Left hindlimb (tissue), 1 donor: ENCODE measurements at places on chromosomes 1 and 21.

DNA sequence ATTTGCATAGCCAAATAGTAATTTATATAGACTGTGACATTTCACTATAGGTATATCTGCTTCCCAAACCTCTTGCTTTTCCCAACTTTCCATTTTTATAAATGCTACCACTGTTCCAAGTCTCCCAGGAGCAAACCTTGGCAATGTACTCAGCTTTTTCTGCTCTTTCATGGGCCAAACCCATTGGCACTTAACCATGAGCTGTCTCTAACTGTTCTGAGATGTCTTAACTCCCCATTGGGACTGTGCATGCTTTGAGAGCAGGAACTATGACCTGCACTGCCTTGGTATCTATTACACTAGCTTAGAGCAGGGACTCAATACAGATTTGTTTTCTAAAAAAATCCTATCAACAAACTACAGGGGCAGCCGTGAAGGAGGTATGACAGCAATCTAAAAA is 22.5 kb upstream of the KHDRBS1 start:
- no peak for DNase-seq

DNA sequence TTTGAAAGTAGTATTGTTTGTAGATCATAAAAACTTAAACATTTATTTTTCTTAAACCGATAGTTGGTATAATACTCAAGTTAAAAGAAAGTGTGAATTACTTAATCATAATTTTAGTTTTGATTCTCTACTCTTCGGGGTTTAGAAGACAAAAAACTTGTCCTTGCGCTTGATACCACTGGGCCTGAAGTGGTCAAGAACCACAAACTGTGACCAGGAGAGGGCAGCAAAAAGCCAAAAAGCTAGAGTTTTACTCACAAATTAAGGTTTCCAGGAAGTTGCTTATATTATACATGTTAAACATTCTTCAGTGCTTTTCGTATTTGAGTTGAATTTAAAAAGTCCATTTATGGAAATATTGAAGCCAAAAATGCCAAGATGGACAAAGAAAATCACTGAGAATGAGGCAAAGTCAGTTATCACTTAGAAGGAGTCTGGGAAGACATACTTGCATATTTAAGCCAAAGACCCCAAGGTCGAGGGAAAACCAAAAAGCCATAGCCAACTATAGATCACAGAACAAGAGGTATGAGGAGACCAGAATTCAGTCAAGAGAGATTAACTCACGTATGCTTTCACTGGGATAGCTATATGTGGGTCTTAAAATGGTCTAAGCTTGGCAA is 34.2 kb downstream of the EFCAB7 start:
- no peak for DNase-seq

GRCh38 chr1:30764939-30765555 is 7.5 kb upstream of the LAPTM5 start:
- DNase-seq: no peak

DNA sequence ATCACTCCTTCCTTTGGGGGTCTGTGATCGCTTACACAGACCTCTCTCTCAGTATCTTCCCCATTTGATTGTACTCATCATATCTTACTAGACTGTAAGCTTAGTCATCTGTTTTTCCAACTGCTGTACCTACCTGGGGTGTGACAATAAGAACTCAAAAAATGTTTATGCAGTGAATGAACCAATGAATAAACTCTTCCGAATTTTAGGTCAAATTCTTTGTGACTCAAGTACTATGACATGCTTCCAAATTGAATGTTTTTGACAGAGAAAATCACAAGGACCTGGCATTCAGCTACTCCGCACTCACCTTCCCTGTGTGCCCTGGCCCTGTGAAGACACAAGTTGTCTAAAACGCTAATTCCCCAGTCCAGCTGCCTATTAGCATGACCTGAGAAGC is 42.1 kb downstream of the TMCO4 start:
- DNase-seq: no peak

GRCh38 chr1:41317361-41317760 is 43.9 kb upstream of the FOXO6 start:
- no peak for DNase-seq

DNA sequence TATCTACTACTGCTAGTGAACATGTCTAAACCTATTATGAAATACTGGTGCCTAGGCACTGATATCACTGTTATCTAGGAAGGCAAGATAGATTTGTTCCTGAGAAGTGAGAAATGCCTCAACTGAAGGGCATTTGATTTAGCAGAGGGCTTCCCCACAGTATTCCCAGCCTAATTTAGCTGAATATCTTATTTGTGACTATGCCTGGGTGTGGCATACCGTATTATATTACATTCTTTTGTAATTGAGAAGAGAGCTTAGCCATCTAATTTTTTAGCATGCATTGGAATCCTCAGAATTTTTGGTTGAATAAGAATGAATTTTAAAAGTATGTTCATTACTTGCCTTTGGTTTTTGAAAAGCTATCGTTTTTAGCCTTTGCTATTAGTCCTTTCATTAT is 99.1 kb downstream of the ZP4 start:
- DNase-seq: no peak

- no peak for DNase-seq
Observed at GRCh38 chr1:51518586-51519047, 449 bp downstream of the EPS15 start.

DNA sequence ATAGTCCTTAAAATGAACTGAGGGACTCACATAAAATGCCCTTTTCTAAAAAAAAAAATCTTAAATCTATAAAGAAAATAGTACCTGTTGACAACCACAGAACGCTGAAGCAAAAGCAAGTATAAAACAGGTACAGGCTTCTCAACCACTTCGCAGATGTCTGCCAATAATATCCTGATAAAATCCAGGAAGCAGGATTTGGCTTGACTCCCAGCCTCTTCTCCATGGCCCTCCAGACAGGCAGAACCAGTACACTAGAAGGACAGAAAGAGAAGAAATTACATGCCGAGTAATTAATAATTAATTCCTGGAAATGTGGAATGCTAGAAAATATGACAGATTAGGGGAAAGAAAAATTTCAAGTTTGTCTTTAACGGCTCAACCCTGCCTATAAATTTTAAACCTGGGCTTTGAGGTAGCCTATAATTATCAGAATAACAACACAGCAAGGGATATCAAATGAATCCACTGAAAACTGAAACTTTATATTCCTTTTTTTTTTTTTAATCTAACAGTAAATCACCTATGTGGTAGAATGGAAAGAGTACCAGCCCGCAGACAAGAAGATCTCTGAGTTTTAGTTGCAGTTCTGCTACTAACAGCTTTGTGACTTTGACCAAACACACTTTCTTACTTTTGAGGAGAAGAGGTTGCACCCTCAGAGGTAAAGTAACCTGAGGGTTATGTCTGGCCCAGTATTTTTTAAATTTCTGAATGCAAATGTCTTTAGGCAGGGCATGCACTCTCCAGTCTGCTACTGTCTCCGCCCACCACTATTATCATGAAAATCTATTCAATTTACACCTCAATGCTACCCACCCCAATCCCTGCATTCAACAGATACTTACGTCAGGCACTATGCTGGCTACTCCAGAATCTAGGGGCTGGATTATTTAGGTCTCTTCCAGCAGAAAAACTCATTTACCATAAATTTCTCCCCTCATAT is 2.7 kb downstream of the KIAA0319L start:
- no peak for DNase-seq

DNA sequence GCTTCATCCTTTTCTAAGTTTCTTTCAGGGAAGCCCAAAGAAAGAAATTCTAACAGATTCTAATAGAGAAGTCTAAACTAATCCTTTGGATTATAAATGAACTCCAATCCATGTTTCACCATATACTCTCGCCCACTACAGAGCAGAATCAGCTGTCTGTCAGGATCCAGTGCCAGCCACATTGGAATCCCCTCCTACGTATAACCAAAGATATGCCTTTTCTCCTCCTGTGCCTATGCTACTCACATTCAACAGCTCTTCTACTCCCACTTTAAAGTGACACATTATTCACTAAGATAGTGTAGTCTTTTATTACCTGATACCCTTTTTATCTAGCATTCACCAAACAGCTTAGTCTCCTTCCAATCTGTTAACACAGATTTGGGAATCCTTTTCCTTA is 3.1 kb downstream of the ETV3 start:
- DNase-seq: no peak

- no peak for DNase-seq
Observed at GRCh38 chr1:114725230-114725629, 8.7 kb upstream of the NRAS start.

DNA sequence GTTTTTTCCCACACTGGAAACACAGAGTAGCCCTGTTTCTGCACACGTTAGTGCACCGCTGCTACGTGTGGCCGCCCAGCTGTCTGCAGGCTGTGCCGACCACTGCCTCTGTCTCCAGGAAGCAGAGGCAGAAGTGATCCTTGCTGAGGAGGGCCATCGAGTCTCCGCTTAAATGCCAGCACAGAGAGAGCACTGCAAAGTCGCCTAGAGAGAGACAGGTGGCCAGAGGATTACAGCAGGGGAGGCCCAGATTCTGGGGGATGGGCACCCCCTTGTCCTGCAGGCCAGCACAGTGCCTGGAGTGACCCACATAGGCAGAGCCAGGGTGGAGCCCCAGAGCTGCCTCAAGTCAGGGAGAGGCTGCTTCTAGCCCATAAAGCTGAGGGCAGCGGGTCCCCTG is 6.1 kb downstream of the TPRG1L start:
- no peak for DNase-seq
